Renal pelvis (tissue), 12 donors: ENCODE measurements at places on chromosomes 11 and 22. TPM values are rescaled to one million over a fixed set of nuclear protein-coding genes. Genes with fewer than 3 reads are reported as not detected.

The SH3BP1 gene
- polyA plus RNA-seq = 19.5 TPM

The RASSF10 gene
- 26.2 TPM for polyA plus RNA-seq

The RPS6KA4 gene
- 14.7 TPM for polyA plus RNA-seq

The MAJIN gene
- 1.4 TPM for polyA plus RNA-seq

GRCh38 chr11:65903068-65903481, 2.9 kb upstream of the FOSL1 start:
- no peak for DNase-seq

DNA sequence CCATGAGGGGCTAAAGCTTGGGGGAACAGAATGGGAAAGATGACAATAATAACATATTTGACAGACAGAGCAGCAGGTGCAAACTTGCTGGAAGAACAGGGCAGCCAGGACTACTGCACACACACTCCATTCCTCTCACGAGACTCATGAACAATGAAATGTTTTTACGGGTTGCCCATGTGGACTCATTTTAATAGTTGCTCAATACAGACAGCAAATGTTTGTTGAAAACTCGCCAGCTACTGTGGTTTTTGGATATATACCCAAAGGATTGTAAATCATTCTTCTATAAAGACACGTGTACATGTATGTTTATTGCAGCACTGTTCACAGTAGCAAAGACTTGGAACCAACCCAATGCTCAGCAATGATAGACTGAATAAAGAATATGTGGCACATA, 10.3 kb downstream of the SYT13 start:
- DNase-seq = no peak

- DNase-seq = no peak
Observed at GRCh38 chr11:120950880-120951279, 73.0 kb upstream of the TBCEL start.

DNA sequence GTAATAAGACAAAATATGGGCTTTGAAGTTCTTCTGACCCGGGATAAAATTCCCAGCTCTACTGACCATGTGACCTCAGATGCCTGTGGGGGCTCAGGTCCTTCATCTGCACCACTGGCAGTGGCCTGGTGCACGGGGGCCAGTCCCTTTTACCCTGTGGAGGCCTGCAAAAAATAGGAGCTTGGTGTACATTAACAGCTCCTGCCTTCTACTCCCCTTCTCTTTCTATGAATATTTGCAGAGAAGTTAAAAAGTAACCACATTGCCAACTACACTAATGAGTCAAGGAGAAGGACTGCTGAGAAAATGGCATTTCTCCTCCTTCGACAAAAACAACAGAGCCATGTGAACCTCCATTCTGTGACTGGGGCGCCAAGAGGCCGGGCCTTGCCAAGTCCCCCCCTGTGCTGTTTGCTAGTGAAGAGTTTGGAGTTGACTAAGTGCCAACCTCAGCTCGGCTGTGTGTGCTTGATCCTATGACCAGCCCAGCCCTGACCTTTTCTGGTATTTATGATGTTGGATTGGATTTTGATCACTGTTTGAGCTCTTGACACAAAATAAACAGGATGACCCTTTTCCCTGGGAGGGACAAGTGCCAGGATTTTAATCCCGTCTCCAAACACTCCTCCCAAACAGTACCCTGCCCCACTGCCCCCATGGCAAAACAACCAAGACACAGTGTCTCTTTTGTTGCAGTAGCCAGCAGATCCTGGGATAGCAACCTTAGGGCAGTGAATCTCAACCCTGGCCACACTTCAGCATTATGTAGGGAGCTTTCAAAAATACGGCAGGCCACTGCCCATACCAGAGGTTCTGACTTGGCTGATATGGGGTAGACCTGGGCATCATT, 380.1 kb downstream of the LARGE1 start:
- DNase-seq = peak; percentile 64

DNA sequence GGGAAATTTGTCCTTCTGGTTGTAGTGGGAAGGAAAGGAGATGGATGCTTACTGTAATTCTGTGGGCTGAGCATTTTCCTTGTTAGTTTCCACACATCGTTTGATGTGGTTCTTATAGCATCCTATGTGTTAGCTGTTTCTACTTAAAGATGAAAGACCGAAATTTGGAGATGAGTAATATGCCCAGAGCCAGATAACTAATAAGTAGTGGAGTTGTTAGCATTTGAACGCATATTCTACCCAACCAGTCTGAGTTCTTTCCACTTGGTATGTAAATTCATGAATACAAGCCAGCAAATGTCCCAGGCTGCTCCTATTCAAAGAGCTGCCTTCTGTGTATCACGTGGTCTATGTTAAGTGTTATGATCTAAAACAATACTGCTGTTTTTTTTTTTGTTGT, 14.6 kb downstream of the SPECC1L start:
- no peak for DNase-seq

DNA sequence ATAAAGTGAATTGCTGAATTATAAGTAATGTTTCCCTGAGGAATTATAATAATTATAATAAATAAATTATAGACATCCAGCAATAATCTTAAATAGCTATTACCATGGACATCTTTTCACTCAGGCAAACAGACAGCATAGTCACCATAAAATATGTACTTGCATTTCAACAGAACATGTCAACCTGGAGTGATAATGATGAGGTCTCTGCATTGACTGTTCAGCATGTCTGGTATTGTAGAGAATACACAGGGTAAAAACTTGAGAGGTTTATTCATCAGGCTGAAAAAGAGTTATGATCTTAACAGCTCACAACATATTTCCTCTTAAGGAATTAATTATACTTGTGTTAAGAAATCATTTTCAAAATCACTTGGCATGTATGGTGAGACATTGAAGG, 41.1 kb upstream of the TYR start:
- DNase-seq = no peak

DNA sequence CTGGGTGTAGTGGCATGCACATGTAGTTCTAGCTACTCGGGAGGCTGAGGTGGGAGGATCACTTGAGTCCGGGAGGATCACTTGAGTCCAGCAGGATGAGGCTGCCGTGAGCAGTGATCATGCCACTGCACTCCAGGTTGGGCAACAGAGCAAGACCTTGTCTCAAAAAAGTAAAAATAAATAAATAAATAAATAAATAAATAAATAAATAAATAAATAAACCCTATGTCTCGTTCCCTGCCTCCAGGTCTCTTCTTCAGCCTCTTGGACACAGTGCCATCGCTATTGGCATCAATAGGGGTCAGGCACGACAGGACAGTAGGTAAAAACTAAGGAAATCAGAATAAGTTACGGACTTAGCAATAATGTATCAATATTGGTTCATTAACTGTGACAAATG, 23.4 kb upstream of the SYT12 start:
- DNase-seq = no peak
